ENCODE measurements at places on chromosomes 5 and 9.

- no peak for DNase-seq
Observed at GRCh38 chr5:148374690-148375360, 8.9 kb upstream of the FBXO38 start.

GRCh38 chr5:91141642-91142041 is 241.5 kb downstream of the ARRDC3 start:
- no peak for DNase-seq

- no peak for DNase-seq
Observed at GRCh38 chr9:99142275-99142674, 37.4 kb downstream of the TGFBR1 start.

DNA sequence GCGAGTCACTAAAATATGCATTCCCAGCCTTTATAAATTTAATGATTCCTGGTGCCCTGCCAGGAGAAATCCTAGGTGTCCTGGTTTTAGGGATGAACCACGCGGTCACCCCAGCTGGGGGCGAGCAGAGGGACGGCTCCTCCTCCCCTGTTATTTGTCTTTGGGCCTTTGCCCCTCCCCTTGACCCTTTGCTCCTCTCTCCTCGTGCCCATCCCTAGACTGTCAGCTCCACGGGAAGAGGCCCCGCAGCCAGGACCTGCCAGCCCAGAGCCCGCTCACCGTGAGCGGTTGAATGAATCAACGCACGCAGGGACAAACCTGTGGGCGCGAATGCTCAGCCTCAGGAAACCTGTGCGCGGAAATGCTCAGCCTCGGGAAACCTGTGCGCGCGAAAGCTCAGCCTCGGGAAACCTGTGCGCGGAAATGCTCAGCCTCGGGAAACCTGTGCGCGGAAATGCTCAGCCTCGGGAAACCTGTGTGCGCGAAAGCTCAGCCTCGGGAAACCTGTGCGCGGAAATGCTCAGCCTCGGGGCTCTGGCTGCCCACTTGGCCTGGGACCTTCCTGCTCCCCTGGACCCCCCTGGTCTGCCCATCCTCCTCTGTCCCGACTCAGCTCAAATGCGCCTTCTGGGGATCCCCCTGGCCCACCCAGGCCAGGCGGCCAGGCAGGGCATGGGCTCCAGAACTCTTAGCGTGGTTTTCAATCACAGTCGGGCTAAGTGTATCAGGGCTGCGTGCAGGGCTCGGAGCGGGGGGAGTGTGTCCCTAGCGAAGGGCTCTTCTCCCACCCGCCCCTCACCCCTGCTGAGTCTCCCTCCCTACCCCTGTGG is 140.5 kb upstream of the COL5A1 start:
- no peak for DNase-seq

- DNase-seq = no peak
Observed at GRCh38 chr5:53311681-53312080, 168.7 kb upstream of the FST start.

- DNase-seq = no peak
Observed at GRCh38 chr5:169242849-169243186, 58.1 kb downstream of the SLIT3 start.

DNA sequence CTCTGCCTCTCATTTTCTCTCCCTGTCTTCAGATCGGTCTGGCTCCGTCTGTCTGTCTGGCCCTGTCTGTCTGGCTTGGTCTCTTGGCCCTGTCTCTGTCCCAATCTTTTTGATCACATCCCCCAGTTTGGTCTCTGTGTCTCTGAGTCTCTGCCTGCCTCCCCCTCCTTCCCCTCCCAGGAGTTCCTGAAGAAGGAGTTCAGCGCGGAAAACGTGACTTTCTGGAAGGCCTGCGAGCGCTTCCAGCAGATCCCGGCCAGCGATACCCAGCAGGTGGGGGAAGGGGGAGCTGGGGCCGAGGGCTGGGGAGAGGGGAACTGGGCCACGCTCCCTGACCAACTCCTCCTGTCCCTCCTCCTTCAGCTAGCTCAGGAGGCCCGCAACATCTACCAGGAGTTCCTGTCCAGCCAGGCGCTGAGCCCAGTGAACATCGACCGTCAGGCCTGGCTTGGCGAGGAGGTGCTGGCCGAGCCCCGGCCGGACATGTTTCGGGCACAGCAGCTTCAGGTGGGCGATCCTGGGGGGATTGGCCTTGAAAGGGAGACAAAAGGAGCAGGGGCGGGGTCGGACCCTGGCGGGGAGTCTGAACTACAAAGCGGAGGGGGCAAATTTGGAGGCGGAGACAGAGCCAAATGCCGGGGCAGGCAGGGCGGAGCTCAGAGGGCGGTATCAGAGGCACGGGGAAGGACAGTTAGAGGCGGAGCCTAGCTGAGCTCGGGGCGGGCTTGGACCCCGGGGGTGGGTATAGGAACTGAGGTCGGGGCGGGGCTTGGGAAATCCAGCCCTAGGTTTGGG is 9.0 kb downstream of the RGS14 start:
- DNase-seq = no peak

DNA sequence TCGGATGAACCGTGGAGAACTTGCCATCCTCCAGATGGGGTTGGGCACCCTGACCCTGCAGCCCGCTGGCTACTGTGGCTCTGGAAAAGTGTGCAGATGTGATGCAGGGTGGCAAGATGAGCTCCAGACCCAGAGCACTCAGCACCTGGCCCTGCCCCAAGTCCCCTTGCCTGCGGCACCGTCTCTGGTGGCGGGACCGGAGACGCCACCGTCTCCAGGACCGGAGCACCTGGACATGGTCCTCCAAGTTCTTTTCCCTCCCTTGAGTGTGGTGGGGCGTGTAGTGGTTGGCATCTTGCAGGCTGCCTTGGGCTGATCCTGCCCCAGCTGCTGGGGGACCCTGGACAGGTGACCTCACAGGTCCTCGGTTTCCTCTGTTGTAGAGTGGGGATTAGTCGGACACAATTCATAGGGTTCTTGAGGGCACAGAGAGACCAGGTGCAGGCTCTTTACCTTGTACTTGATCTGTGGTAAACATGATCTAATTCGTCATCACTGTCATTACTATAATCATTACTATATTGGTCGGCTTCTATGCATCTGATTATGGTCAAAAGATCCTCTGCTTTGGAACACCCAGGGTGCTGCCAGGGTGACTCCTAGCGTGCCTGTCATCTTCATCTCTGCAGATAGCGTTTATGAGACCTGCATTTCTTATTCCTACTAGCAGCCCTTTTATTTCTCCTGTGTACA is 83.5 kb downstream of the COL5A1 start:
- DNase-seq = no peak
